Activated T-cell treated with anti-CD3 and anti-CD28 coated beads, Interleukin-2, amount 50 U/mL, for 72 hours (primary cell): ENCODE measurements at places on chromosomes 7 and 10.

GRCh38 chr10:20202337-20202736 is 386.1 kb downstream of the PLXDC2 start:
- DNase-seq = no peak

- DNase-seq = no peak
These were observed 51.8 kb upstream of the RHEB start for GRCh38 chr7:151571471-151571870.

DNA sequence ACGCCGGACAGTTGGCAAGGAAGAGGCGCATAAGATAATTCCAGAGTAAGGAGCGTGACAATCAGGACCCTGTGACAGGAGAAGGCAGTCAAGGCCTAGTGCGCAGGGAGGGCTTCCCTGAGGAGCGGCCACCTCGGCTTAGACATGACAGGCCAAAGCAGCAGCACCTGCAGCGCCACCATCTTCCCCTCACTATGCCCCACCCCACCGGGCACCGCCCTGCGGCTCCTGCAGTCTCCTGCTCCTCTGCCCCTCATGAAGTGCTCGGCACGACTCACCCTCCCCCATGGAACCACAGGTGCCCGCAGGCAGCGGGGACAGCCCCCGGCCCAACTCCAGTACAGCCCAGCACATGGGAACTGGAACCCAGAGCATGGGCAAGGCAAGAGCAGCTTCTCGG is 11.8 kb downstream of the MAD1L1 start:
- no peak for DNase-seq

DNA sequence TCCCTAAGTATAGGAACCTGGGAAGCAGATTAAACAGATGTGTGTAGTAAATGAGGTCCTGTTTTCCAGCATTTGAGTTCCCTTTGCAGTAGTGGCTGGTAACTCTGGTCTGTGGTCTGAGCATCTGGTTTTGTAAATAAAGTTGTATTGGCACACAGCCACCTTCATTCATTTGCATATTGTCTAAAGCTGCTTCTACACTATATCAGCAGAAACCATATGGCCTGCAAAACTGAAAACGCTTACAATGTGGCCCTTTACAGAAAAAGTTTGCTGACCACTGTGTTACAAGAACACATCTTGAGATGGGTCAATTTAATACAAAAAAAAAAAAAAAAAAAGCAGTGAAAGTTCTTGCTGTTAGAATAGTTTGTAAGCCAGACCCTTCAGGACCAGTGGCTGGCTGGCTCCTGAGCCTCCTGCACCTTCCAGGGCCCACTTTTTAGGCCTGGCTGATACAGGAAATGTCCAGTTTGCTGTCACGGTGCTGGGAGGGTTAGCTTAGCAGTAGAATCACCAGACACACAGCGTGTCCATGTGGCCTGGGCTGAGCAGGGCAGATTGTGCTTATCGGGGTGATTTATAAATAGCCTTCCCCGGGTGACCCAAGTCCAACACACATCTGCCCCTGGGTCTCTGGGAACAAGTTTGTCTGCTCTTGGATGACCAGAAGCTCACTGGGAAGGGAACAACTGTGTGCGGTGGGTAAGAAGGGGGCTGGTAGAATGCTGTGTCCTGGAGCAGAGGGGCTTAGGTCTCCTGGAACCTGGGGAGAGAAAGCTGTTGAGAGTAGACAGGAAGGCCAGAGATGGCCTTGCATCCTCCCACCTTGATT is 1.4 kb downstream of the C10orf71 start:
- no peak for DNase-seq

GRCh38 chr7:128777156-128778123 is 1.8 kb upstream of the OPN1SW start:
- no peak for DNase-seq

GRCh38 chr7:155233311-155234157 is 64.1 kb upstream of the INSIG1 start:
- no peak for DNase-seq
